ENCODE measurements at places on chromosomes 1 and 21. TPM values are rescaled to one million over a fixed set of nuclear protein-coding genes. Genes with fewer than 3 reads are reported as not detected.

The LCE1B gene
- total RNA-seq = not detected

The TMEM61 gene
- total RNA-seq = not detected

The NGF gene
- total RNA-seq = 41.4 TPM

The LCE2B gene
- total RNA-seq = not detected

The UBXN11 gene
- 8.7 TPM for total RNA-seq

DNA sequence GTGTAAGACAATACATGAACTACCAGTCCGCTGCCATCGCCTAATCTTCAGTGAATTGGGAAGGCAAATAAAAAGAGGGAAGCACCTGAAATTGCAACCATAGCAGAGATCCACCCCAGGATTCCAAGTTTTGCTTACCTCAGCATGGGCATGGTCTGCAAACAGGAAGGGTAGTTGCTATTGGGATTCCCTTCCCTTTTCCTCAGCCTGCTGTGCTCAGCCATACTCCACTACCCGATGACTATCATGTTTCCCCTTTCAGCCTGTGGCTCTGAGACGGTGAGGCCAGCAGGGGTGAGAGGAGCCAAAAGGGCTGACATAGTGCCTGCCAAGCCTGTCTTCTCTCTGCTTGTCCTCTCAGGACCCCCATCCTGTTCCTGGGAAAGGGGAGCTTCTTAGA, 64.2 kb downstream of the GPR137B start:
- DNase-seq = no peak

GRCh38 chr21:40118527-40118926, 251.3 kb downstream of the PCP4 start:
- no peak for DNase-seq

- no peak for DNase-seq
Measured at GRCh38 chr1:164771619-164772361, 212.8 kb downstream of the PBX1 start.

DNA sequence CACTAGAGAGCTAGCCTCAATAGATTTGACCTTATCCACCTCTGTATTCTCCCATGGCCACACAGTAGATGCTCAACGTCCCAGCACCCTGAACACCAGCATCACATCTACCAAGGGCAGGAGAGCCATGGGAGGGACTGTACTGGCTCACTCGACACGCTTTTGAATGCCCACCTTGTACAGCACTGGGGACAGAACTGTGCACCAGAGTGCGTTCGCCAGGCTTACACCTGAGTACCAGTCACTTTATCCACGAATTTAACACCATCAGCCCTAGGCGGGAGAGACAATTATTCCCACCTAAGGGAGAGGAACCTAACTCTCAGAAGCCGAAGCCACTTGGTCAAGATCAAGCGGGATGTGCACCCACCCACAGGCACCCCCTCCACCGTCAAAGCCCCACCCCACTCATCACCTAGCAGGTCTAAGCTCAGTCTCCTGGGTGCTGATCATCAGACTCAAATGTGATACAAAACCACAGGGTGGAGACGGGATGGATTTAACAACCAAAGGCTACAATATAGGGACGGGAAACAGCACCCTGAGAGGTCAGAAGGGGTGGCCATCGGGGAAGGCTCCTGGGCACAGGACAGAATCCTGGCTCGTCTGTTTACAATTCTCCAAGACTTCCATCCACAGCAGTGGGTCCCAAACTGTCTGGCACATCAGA, 110.5 kb downstream of the GLIS1 start:
- no peak for DNase-seq

- no peak for DNase-seq
Measured at GRCh38 chr1:72568113-72568512, 285.8 kb upstream of the NEGR1 start.

GRCh38 chr1:220339581-220339980, 67.3 kb upstream of the RAB3GAP2 start:
- no peak for DNase-seq

- no peak for DNase-seq
Measured at GRCh38 chr21:25396135-25396711, 211.1 kb downstream of the MRPL39 start.

GRCh38 chr1:157628773-157629172, 30.9 kb upstream of the FCRL4 start:
- no peak for DNase-seq

DNA sequence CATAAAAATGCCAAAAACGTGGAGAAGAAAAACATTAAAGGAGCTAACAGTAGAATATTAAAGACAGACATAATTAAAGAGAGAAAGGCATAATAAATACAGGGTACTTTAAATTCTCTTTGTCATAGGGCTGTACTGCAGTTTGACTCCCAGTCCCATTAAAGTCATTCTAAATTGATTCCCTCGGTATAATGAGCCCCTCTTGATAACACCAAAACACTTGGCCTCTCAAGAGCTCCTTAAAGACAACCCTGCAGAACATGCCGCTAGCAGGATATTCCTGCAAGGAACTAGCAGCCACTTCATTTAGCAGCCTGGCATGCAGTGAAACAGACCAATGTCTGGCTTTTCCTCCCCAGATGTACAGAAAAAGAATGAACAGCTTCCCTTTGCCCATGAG, 273.8 kb upstream of the ESRRG start:
- no peak for DNase-seq

DNA sequence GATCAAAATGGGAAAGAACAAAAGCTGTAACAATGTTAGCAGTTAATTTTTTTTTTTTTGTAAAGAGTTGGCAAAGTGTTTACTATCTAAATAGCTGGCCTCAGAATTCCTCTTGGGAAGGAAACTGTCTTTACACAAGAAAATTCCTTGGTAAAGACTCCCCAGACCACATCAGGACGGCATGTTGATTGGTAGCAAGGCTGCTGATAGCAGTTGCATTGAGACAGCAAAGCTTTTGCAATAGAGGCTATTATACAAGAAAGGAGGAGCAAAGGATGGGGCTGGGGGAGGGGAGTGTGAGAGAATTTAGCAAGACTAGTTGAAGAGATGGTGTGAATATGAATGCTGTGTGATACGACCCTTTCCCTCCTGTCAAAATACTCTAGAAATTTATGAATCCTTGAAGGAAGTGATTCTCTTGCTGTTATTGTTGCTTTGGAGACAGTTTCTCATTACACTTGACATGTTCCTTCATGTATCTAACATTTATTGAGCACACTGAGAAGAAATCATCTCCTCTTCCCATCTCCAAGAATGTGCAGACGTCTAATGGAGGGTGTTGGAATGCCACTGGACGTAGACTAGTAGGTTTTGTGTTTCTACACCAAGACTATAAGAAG, 355.6 kb downstream of the SIPA1L2 start:
- DNase-seq = no peak

GRCh38 chr1:181514298-181515290, 31.3 kb downstream of the CACNA1E start:
- no peak for DNase-seq

DNA sequence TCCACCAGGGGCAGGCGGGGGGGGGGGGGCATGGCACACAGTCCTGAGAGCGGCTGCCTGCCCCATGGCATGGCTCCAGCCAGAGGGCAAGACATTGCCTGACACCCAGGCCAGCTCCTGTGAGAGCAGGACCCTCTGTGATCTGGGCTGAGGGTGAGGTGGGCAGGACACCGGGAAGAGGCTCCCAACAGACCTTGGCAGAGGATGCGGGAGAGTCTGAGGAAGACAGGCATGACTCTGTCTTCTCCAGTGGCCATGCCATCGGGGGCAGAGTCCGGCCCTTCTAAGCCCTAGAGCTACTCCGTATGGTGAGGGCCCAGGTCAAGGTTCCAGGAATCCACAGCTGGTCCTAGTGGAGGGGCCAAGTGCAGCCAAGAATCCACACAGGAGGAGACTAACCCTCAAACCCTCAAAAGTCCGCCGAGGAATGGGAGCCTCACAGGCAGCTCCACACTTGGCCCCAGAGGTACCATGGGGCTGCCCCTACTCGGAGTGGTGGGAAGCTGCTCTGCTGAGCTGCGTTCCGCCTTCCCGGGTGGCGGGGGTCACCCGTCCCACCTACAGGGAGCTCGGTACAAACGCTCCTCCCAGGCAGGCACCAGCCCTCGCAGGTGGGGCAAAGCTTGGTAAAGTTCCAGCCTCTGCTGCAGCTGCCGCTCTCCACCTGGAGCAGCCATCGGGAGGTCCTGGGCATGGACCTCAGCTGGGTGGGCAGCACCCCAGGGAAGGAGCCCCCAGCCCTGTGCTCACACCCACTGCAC, 6.5 kb downstream of the ACTRT2 start:
- DNase-seq = peak; percentile 76

DNA sequence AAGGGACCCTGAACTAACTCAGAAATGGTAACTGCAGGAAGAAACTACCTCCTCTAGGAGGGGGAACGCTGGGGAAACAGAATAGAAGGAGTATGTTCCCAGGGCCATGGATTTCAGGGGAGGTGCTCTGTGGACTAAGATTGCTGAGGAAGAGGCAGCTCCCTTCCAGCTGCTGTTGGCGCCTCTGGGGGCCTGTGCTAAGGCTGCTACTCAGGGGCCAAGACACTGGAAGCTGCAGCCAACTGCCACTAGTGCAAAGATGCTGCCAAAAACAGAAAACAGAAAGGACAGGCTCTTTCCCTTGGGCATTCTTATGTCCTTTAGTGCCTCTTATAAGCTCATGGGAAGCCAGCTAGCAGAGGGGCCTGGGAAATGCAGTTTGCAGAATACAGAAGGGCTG, 58.0 kb upstream of the SGIP1 start:
- DNase-seq = no peak

- no peak for DNase-seq
Measured at GRCh38 chr1:47840393-47841190, 156.6 kb downstream of the TRABD2B start.

DNA sequence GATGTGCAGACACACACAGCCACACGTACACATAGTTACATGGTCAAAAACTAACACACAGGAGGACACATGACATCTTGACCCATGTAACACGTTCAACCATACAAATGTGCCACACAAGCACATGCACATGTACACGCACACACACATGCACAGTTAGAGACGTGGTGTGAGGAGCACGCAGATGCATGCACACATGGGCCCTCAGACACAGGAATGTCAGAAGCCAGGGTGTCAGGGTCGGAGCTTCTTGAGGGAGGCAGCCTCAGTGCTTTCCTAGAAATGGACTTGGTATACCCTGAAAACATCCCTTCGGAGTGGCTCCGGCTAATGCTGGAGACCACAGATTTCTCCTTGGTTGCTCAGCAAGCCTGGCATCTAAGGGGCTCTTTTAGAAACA, 114.3 kb downstream of the DMRTB1 start:
- no peak for DNase-seq

DNA sequence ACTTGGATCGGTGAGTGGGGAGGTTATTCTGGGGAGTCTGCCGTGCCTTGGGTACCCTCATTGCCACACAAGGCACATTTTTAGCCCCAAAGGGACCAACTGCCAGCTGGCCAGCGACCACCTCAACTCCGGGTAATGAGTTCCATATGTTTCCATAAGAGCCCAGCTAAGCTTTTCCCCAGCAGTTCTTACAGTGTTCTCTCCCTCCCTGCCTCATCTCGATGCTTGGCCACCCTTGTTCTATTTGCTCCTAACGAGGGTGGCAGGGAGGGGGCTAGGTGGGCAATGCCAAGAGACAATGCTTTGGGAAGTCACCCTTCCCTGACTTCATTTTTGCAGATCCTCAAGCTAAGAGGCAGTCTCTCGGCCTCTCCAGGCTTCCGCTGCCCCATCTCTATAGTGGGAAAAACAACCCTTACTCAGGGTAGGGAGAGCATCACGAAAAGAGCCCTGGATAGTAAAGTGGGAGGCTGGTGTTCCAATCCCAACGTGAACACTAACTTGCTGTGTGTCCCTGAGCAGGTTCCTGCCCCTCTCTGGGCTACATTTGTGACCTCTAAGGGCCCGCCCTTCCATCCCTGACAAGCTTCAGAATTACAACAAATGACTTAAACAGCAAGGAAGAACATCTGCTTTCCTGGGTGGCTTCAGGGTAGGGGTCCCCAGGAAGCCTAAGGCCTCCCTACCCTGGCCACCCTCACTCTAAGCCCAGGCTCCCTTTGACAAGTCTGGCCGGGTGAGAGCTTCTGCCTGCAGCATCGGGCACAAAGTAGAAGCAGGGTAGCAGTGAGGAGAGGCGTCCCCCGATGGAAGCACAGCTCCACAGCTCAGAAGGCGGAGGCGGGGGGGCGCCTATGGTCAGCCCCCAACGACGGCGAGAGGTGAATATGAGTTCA, 5.8 kb downstream of the ID3 start:
- no peak for DNase-seq

GRCh38 chr1:212470059-212470458, 37.3 kb downstream of the NENF start:
- DNase-seq = peak; percentile 77

Data from chondrocyte (in vitro differentiated cells).